ENCODE measurements at places on chromosomes 3 and 15.
A peak's percentile ranks its signal among the peaks of the same experiment; 100 is the strongest.

DNA sequence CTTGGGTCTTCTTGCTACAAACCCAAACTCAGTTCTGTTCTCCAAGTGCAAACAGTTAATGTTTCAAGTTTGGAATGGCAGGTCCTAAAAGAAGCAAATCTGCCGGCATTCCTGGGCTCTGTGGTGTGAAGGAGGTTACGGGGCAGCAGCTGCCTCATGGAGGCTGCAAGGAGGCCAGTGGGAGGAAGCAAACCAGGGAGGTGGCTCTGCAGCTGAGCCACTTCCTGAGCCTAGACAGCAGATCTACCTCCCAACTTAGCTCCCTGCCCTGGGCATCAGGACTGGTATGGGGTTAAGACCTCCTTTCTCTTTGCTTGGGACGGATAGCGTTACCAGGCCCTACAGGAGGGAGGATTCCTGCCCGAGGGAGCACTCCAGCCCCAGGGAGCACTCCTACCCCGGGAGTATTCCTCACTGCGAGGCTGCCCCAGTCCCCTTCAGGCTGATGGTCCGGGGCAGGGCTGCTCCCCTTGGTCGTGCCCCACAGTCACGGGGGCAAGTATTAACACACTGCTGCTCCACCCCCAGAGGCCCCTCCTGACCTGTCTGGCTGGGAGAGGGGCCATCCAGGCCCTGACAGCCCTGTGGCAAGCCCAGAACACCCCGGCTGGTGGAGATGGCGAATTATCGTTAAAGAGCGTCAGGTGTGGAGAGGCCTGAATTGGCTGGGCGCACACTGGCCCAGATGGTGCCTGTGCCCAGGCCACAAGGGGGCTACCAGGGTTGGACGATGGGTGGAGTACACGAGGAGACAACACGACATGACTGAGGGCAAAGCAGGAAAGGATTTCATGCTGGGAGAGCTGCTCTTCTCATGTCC lies 129.9 kb downstream of the ATP10A start:
- DNase-seq = peak; percentile 5

DNA sequence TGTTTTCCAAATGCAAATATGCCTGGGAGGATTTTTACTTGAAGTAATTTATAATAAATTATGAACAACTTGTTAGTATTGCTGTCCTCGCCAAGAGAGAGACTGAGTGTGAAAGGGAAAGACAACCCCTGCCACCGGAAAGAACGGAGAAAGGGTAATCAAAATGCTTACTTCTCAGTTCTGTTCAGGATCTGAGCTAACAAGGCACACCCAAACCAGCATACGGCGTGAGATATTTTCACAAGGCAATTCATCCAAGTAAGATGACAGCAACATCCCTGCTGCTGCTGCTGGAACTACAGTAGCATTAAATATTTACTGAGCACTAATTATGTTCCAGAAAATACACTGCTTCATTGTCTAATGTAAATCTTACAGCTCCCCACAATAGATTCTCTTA lies 96.1 kb downstream of the KBTBD8 start:
- DNase-seq = no peak

GRCh38 chr3:151567477-151567876 lies 106.6 kb upstream of the IGSF10 start:
- no peak for DNase-seq

GRCh38 chr3:61715886-61716527 lies 154.6 kb downstream of the PTPRG start:
- no peak for DNase-seq

DNA sequence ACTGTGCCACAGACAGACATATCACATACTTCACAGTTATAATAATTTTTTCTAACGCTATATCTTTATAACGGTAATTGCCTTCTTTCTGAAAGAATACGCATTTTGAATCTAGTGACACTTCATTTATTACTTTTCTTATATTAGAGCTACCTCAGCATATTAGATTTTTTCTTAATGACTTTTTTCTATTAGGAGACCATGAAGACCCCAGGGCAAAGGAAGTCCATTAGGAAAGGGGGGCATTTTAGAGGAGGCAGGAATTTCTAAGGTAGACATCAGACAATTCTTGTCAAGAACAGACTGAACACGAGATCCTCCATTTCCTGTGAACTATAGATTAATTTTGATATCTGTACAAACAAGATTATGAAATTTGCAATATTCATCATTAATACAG lies 90.5 kb upstream of the NSMCE3 start:
- no peak for DNase-seq

- DNase-seq = no peak
Measured at GRCh38 chr3:61575893-61576292, 14.5 kb downstream of the PTPRG start.

- peak; percentile 57 for DNase-seq
Measured at GRCh38 chr3:33787328-33788009, 11.0 kb upstream of the PDCD6IP start.

GRCh38 chr15:84749111-84749991 lies 959 bp downstream of the ZNF592 start:
- DNase-seq = no peak

- DNase-seq = no peak
Measured at GRCh38 chr3:79255292-79255691, 512.5 kb downstream of the ROBO1 start.

DNA sequence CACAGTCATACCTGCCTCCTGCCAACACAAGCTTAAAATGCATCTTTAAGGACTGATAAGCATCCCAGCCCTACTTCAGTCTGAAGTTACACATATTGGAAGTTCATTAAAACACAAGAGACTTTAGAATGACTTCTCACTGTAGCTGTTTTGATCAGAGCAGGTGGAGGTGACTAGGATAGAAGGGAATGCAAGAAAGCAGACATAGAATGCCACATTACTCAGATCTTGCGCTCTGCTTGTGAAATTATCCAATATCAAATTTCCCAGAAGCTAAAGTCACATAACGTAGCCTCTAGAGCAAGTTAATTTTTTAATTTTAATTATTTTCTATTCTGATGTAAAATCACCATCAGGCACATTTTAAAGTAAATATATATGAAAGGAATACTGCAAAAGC lies 306.5 kb downstream of the PLOD2 start:
- DNase-seq = no peak

GRCh38 chr15:73709241-73709640 lies 25.1 kb downstream of the CD276 start:
- DNase-seq = no peak

DNA sequence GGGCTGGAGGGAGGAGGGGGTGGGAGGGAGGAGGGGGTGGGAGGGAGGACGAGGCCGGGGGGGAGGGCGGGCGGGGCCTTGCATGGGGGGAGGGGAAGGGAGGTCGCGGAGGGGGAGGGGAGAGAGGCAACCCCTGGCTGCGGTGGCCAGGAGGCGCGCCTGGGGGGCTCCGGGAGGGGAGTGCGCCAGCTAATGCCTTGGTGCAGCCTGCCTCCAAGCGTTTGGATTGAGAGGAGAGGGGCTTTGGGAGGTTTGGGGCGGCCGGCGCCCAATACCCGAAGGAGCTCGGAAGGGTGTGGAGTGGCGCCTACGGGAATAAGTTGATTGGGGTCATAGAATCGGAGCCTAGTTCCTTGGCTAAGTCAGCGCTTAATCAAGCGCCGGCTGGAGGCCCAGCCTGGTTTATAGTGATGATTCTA lies 557 bp downstream of the TFG start:
- DNase-seq = peak; percentile 37

- DNase-seq = no peak
Measured at GRCh38 chr3:187012609-187013051, 82.3 kb downstream of the ST6GAL1 start.

DNA sequence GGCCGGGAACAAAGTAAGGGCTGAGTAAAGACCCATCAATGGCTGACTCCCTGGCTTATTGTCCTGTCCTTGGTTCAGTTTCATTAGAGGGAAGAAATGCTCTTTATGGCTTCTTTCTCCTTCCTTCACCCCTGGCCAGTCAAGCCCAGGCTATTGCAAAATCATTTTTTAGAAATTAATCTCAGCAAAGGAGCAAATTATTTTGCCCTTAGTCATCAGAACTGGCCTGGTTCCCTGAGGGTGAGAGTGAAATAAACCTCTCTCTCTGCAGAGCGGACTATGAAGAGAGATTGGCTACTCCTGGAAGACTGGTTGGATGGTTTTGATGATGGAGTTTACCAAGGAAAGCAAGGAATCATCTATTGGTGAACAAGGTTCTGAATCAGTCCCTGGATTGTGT lies 52.7 kb upstream of the OXTR start:
- peak; percentile 45 for DNase-seq

GRCh38 chr3:151895478-151896241 lies 22.2 kb downstream of the SUCNR1 start:
- DNase-seq = no peak

DNA sequence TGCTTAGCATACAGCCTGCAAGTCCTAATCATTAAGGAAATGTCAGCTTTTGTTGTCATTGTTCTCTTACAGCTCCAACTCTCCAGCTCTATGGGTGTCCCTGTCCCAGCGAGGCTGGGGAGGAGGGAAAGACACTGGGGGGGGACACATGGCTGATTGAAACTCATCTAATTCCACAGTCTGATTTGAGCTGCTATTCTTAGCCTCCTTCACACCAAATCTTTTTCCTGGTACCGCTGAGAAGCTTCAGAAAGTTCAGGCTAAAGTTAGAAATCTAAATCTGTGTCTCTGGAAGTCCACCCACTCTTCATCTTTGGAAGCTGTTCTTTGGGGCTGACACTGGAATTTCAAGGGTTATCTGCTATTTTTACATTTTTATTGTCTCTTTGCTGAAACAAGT lies 61.3 kb upstream of the RASGRP1 start:
- DNase-seq = no peak

DNA sequence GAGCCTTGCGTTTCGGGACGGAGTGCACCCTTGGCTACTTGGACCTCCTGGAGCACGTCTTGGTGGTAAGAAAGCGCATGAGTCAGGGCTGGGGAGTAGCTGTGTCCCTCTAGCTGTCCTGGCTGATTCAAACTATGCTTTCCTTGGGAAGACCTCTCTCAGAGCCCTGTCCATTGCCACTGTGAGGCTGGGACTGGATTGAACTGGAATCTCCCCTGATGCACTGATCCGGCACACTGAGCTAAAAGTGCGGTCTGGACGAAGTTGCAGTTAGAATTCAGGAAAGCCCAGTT lies 232.6 kb upstream of the TPM1 start:
- no peak for DNase-seq

GRCh38 chr3:192931825-192932224 lies 14.2 kb upstream of the MB21D2 start:
- no peak for DNase-seq

DNA sequence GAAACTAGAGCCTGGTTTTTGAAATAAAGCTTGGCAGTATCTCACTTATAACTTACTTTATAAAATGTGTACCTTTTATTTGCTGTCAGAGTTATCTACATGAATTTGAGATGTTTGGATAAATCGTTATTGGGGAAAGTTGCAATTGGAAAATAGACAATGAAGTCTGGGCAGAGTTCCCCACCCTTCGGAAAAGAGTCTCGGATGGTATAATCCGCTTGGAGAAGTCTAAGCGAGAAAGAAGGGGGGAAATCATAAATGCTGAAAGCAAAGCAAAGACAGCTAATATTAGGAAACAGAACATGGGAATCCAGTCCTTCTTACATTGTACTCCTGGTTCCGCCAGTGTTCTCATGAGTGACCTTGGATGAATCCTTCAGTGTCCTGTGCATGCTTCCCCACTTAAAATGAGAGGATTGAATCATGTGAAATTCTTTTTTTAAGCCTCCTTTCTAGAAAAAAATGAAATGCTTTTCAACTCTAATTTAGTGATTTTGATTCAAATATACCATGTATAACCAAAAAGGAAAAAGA lies 162.4 kb downstream of the ATG7 start:
- no peak for DNase-seq

DNA sequence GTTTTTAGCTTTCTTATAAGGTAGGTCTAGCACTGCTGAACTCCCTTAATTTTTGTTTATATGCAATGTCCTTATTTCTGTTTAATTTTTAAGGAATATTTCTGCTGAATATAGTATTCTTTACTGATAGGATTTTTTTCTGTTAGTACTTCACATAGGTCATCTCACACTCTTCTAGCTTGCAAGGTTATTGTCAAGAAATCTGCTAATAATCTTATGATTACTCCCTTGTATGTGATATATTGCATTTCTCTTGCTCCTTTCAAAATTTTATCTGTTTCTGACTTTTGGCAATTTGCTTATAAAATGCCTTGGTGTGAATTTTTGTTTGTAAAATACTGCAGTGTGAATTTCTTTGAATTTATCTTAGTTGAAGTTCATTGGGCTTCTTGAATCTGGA lies 298.4 kb downstream of the GAP43 start:
- no peak for DNase-seq

DNA sequence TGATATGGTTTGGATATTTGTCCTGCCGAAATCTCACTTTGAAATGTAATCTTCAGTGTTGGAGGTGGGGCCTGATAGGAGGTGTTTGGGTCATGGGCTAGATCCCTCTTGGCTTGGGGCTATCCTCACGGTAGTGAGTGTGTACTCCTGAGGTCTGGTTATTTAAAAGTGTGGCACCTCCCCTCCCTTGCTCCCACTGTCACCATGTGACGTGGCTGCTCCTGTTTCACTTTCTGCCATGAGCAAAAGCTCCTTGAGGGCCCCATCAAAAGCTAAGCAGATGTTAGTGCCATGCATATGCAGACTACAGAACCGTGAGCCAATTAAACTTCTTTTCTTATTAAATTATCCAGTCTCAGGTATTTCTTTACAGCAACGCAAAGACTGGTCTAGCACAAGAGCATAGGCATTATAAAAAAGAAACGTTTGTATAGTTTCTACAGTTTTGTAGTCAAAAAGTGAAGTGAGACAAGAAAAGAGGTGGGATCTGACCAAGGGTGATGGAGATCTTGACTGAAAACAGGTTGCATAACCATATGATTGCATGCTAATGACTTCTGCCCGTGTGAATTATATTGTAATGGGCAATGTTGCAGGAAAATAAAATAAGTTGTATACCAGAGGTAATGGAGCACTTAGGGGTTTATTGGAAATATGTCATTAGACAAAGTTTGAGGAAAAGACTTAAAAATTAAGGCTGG lies 28.5 kb upstream of the CLASP2 start:
- no peak for DNase-seq

DNA sequence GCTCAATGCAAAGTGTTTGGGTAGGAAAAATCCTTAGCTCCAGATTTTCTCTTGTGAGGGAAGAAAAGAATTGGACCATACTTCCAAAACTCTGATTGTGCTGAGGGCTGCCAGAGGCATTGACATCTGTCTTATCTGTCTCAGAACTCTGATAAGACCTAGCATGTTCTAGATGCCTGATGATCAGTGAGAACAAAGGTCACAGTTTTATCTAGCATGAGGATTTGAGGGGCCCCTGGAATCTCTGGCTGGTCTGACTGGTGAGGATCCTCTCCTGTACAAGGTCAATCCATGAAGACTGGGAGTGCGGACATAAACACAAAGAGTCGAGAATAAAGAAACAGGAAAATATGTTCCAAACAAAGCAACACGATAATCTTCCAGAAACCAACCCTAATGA lies 40.1 kb downstream of the GPR149 start:
- DNase-seq = no peak

GRCh38 chr15:90062462-90062932 lies 39.8 kb downstream of the IDH2 start:
- DNase-seq = no peak

DNA sequence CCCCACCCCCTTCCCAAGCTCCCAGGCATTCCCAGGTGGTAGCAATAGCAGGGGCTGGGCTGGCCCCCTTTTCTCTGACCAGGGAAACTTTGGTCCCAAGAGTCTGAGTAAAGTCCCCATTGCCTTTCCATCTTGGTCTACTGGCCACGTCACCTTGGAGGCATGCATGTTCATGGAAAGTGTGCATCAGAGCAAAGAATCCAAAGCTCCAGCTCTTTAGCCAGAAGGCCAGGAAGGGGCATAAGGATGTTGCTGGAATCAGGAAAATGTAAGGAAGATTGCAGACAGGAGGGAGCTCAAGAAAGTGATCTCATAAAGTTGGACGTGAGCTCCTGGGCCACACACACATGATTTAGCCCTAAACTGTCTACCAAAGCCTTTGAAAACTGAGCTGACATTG lies 63.6 kb downstream of the KBTBD12 start:
- DNase-seq = no peak

Measured in AG08396 (cell line).